AML-193 (cell line): ENCODE measurements at places on chromosomes 3 and 15.

GRCh38 chr15:64193971-64194370 is 31.1 kb upstream of the PPIB start:
- no peak for DNase-seq

DNA sequence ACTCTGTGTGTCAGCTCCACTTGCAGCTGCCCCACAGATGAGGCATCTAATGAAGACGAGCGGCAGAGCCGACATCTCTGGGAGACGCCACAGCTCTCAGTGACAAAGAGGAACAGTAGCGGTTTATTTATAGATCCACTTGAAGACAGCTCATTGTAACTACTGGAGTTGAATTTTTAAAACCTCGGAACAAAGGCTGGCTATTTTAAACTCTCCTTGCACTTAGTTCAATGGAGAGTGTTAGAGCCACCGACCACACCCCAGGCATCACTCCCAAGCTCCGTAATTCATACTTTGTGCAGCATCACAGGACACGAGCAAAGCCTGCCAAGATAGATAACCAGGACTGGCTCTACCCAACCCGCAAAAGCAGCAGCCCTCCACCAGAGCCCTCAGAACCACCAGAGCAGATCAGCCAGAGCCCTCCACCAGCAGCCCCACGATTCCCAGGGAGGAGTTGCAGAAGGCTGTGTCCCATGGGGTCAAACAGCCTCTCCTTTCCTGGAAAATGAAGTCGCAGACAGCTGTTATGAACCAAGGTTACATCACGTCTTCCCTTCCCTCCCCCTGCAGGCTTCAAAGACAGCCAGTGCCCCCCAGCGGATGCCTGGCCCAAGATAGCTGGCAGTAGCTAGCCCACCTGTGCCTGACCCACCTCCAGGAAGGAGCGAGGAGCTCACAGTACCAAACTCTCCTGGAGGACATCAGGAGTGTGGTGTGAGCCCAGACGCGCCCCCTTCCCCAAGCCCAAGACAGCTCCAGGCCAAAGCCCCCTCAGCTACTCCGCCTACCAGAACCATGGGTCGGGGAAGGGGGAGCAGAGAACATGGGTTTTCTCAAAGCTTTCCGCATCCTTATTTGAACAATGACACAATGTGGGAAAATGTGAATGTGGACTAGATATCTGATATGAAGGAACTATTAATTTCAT is 45.7 kb downstream of the POC1A start:
- no peak for DNase-seq

GRCh38 chr3:172087602-172088580 is 48.5 kb downstream of the FNDC3B start:
- DNase-seq = no peak

- no peak for DNase-seq
Observed at GRCh38 chr3:114394551-114394950, 100.7 kb downstream of the TIGIT start.

DNA sequence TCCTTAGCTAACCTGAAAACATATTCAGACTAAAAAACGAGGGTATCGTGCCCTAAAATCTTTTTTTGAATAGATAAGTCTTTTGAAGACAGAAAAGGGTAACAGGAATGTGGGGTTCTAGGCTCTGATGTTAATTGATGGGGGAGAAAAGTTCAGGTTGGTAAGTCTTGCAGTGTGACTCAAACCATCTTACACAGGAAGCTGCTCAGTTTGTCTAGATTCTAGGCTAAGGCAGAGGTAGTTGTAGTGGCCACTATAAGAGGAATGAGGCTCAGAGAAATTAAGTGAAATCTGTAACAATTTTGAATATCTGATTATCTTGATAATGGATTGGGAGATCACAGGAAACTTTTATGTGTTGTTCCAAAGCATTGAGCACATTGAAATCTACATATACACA is 267.9 kb downstream of the PDCD6IP start:
- DNase-seq = no peak

GRCh38 chr3:103511891-103512290 is 1077.1 kb downstream of the ZPLD1 start:
- DNase-seq = no peak

GRCh38 chr15:76342058-76342381 is 5.4 kb downstream of the ISL2 start:
- DNase-seq = no peak

DNA sequence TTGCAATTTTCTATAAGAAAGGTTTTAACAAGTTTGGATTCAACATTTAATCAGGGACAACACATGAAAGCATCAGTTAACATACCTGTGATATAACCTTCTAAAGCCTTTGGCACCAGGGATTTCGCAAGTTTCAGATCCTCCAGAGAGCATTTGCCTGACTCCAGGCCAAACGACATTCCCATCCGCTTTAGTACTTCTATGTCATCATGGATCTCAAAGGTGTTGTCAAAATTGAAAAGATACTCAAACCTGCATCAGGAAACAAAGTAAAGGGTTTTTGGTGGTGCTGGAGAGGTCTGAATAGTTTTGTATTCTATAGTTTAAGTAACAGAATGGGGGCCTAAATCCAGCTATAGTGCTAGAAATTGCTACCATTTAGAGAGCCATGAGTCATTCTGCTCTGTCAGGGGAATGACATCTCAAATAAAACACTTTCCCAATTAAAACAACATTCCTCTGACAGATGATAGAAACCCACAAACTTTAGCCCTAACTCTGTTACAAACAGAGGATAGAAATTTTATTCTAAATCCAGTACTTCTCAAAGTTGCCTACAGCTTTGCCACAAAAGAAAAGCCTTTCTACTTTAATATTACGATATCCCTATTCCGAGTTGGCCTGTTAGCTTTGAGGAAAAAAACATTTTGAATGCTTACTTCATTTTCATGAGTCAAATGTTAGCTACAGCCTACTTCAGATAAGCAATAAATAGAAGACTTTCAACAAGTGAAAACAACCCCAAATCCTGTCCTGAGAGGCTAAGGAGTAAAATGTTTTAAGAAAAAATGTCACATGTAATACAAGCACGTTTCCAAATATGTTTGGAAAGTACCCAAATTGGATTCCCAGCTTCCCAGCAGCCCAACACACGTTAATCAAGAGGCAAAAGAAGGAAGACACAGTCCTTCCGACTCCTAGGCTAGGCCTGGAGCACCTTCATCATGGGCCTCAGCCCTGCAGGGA is 83.4 kb downstream of the ATP1B3 start:
- no peak for DNase-seq

DNA sequence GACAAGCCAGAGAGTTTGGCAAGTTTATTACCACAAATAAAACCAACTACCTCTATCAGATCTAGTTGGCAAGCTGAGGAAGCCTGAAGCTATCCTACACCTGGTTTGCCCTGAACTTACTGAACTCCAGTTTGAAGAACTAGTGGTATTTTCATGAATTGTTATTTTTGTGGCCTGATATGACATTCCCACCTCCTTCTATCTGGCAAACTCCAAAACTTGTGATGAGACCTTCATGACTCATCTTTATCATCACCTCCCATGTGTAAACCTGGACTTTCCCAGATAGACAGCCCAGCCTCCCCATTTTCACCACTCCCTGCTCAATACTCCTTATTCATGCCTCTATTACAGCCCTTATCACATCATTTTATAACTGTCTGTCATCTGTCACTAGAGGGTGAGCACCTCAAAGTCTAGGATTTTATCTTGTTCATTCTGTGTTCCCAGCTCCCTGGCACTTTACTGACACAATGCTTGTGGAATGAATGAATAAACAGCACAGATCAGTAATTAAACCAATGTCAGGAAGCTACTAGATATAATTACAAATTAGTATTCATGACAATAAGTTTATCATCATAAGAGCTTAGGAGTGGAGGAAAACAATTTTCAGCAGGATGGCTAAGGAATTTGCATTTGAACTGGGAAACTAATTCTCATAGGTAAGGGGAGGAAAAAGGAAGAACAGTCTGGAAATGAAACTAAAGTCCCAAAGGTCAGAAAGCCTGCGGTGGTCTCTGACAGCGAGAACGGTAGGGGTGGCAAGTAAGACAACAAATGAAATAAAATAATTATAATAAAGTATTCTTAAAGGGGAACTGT is 13.2 kb upstream of the TRANK1 start:
- no peak for DNase-seq

DNA sequence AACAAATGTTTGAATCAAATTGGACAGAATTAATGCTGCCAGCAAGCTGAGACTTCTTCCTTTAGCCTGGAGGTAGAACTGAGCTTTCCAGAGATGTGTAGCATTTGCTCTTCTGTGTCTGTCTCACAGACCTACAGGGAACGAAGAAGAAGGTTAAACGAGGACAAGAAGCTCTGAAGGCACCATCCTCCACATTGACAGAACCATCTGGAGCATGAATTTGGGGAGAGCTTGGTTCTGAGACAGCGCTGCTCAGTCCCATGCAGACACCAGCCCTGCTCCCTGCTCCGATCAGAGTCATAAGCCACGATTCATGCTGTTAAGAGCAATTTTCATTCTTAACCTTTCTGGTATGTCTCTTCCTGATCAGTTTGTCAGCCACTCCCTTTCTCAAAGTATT is 7.7 kb upstream of the KY start:
- no peak for DNase-seq

DNA sequence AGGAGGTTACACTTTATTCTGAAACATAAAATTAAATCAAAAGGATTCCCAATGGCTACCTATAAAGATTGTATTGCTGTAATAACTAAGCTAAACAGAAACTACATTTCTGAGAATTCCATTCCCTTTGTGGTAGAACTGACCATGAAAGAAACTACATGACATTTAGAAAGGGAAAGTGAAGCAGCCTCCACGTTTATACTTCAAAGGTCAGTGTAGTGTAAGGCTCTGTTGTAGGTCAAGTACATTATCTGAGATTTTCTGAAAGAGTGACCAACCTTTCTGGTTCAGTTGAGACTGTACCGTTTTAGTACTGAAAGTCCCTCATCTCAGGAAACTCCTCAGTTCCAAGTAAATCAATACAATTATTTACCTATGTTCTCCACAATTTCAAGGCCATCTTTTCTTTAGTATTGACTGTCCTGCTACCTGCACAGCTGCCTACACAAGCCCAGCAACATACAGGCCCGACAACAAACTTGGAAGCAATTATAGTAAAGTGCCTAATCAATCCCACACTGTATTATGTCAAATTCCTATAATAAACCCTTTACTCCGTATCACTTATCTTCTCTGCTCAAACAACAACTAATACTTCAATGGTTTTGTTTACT is 343.0 kb downstream of the PLOD2 start:
- DNase-seq = no peak
